ENCODE measurements at places on chromosomes 6 and 20.

- DNase-seq = no peak
Measured at GRCh38 chr6:37920667-37921066, 101.1 kb downstream of the ZFAND3 start.

DNA sequence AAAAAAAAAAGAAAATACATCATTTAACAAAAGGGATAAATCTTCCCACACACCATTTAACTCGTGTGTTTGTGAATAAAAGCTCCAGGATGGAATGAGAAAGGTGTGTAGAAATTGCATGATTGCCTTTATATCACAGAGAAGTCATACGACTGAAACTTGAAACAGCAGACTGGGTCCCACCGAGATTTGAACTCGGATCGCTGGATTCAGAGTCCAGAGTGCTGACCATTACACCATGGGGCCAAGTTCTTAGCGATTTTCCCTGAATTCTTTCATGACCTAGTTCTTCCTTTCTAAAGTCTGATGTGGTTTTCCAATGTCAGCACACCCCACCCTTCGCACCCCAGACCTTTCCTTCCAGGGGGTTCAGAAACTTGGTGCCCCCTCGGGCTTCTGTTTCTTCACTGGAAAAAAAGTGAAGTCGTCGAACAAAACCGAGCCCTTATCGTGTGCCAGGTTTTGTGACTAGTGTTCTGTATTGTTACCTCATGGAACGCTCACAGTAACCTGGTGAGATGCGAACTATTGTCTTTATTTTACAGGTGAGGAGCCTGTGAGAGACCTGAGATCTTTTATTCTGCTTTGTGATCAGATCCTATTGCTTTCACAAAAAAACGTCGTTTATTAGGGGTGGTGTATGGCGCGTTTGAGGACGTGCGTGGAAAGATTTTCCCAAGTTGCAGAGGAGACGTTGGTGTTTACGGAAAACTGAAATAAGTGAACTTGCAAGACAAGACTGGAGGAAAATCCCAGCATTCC lies 120.8 kb downstream of the OR2B2 start:
- no peak for DNase-seq

- no peak for DNase-seq
Measured at GRCh38 chr6:112701201-112701600, 354.1 kb downstream of the RFPL4B start.

GRCh38 chr6:97009781-97010492 lies 85.4 kb downstream of the KLHL32 start:
- DNase-seq = no peak

GRCh38 chr20:11162026-11162775 lies 488.4 kb upstream of the JAG1 start:
- no peak for DNase-seq

Data from activated CD4-positive, alpha-beta T cell treated with anti-CD3 and anti-CD28 coated beads for 24 hours (primary cell).